GM12892 (cell line): ENCODE measurements at places on chromosomes 16 and 17.

GRCh38 chr16:59591480-59591879, 857.4 kb upstream of the GOT2 start:
- DNase-seq: no peak

- DNase-seq: no peak
Measured at GRCh38 chr16:88514070-88514469, 56.1 kb upstream of the ZC3H18 start.

DNA sequence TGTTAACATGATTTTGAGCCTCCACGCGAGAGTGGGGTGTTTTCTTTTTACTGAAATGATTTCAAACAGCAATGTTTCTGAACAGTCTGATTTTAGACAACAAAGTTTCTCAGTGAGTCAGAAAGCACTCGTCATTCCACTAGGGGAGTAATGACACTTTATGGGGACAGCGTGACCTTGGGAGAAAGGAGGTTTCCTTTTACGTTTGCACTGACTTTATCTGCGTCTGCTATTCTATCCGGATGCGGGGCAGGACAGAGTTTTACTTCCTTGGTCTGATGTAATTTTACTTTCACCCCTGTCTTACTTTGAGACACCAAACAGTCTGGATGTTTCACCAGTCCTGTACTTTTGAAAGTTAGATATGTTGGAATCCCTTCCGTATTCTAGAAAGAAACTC, 20.7 kb downstream of the SLC47A1 start:
- DNase-seq: no peak

- no peak for DNase-seq
Measured at GRCh38 chr16:86522634-86523033, 12.3 kb downstream of the FOXF1 start.

DNA sequence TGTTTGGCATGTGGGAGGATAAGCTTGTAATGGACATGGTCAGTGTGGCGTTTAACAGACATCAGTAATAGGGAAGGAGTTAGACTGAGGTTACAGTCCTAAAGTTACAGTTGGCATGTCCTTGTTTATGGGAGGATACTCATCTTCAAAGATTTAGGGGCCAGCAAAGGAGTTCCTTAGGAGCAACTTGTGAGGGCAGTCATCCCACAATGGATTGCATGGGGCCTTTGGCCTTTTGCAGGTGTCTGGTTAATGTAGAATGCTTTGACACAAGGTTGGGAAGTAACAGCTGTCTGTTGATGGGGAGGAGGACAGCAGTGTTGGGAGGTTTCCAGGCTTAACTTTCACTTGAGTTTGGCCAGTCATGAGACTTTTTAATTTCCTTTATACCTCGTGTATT, 2.2 kb downstream of the NUBP1 start:
- no peak for DNase-seq

- no peak for DNase-seq
Measured at GRCh38 chr17:16314859-16315258, 38.4 kb downstream of the CENPV start.

GRCh38 chr17:48795444-48796162, 21.4 kb downstream of the TTLL6 start:
- DNase-seq: no peak

DNA sequence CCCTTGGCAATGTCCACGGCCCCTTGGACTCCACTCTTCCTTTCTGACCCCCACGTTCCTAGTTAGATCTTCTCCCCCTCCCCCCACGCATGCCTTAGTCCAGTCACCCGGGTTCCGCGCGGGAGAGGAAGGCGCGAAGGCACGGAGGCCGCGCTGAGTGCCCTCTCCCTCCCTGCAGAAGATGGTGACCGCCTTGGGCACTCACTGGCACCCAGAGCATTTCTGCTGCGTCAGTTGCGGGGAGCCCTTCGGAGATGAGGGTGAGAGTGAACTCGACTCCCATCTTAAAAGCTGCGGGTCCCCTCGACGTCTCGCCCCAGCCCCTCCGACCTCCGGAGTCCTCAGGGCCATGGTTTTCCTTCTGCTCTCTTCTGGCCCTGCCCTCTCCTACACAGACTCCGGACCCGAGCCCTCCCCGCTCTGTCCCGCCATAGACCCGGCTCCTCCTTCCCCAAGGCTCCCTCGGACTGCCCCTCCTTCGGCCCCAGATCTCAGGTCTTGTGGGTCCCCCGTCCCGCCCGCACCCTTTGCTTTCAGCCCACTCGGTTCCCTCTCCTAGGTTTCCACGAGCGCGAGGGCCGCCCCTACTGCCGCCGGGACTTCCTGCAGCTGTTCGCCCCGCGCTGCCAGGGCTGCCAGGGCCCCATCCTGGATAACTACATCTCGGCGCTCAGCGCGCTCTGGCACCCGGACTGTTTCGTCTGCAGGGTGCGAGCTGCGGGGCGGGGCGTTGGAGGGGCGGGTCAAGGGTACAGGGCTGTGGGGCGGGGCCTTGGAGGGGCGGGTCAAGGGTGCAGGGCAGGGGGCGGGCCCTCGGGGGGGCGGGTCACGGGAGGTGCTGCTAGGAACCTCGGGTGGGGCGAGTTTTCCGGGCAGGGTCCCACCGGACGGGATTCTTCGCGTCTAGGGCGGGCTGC, 4.6 kb downstream of the TGFB1I1 start:
- peak; percentile 89 for DNase-seq

DNA sequence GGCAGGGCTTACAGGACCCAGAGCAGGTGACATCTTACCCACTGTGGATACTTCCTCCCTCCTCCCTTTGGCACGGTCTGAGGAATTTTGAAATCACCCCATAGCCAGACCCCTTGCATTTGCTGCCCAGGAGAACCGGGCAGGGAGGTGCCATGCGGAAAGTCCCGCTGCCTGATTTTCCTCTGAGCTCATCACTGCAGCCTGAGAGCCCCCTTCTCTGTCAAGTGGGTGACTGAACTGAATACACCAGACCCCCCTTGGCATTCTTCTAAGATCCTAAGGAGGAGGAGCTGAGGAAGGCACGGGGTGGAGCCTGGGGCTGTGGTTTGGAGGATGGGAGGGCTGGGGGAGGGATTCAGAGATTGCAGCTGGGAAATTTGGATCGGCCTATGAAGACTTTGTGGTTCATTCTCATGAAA, 173.4 kb downstream of the RAB11FIP4 start:
- no peak for DNase-seq

GRCh38 chr17:5819396-5819795, 235.1 kb upstream of the NLRP1 start:
- DNase-seq: no peak

DNA sequence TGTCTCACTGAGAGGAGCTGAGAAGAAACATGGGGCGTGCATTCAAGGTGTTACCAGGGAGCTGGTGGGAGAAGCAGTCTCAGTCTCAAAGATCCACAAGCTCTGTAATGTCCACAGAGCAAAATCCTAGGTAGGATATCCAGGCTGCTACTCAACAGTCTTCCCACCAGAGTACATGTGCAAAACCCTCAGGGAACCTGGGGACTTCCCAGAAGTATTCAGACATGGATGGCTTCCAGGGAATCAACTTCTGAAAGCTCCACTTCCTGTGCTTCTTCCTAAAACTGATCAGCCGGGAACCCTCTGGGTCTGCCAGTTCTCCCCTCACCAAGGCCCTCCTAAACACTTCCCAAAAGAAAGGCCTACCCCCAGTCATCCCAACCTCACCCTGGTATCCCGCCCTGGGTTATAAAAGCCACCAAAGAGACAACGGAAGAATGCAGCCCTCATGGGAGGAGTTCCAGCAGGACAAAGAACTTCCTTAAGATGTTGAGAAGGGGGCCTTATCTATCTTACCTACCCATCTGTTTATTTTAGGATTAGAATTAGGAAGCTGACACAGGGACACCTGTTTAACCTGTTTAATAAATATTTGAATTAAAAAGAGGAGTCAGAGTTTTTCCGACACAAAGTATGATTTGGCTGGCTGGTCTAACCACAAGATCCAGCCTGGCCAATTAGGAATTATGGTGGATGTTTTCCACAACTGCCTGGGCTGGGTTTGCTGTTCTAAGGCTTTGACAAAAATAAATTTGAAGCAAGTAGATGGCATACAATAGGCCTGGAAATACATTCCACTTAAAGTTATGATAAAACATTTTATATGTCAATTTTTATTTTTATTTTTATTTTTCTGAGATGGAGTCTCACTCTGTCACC, 37.0 kb downstream of the CUEDC1 start:
- DNase-seq: no peak

- no peak for DNase-seq
Measured at GRCh38 chr17:81110488-81111040, 54.7 kb upstream of the PVALEF start.

- DNase-seq: no peak
Measured at GRCh38 chr17:81420769-81421462, 25.7 kb downstream of the BAHCC1 start.

- DNase-seq: peak; percentile 23
Measured at GRCh38 chr17:16027708-16028584, 28.3 kb downstream of the TTC19 start.
